ENCODE measurements at places on chromosomes 1 and 21.

GRCh38 chr1:61981870-61982660, 212.6 kb upstream of the L1TD1 start:
- no peak for DNase-seq

- no peak for DNase-seq
These were observed at the start of gene KRTAP12-1 for GRCh38 chr21:44681861-44682579. TSS of gene KRTAP12-1 (minus strand) at chr21:44682163. CDS start at chr21:44682123, 40 bp downstream.

DNA sequence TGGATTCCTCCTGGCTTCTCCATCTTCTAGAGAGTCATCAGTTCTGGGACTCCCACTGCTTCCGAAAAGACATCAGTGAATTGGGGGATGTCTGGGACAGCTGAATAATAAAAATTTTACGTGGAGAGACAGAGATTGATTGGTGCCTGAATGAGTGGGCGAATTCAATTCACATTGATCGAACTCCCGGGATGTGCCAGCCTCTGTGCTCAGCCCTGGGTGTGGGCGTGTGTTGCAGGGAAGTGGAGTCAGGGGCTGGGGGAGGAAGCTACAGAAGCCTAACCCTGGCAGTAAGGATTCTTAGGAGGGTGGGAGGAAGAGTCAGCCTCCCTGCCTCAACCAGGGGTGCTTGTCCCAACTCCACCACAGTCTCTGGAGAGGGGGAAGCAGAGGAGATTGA, 18.0 kb upstream of the STUM start:
- DNase-seq = no peak

- DNase-seq = peak; percentile 29
These were observed 52.2 kb upstream of the PRDX6 start for GRCh38 chr1:173424782-173425407.

DNA sequence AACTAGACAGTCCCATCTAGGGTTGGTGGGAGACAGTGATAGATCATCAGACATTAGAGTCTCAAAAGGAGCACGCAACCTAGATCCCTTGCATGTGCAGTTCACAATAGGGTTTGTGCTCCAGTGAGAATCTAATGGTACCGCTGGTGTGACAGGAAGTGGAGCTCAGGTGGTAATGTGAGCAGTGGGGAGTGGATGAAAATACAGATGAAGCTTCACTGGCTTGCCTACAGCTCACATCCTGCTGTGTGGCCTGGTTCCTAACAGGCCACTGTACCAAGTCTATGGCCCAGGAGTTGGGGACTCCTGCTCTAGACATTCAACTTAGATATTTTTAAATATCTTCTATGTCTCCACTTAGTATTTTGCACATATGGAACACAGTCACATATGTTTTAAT, 231.1 kb upstream of the NRIP1 start:
- DNase-seq = no peak

GRCh38 chr1:42186152-42186551, 21.6 kb upstream of the GUCA2A start:
- DNase-seq = no peak

GRCh38 chr1:154371436-154371835, 33.7 kb upstream of the IL6R start:
- no peak for DNase-seq

GRCh38 chr1:85132078-85132720, 68.6 kb downstream of the SYDE2 start:
- no peak for DNase-seq

- no peak for DNase-seq
These were observed 34.7 kb downstream of the B3GALT5 start for GRCh38 chr21:39647476-39647875.

DNA sequence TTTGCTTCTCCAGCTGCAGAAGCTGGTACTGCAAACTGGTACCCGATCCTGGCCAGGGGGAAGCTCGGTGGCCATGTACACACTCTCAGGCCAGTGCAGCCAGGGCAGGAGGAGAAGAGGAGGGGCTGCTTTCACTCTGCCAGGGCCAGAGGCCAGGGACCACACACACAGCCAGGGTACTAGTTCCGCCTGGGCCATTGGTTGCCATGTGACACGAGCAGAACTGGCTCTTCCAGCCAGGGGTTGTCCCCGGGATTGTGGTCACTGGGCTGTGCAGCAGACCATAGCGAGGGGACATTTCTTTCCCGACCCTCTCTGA, 3.7 kb upstream of the SHISAL2A start:
- DNase-seq = peak; percentile 34

GRCh38 chr1:17731460-17731859, 23.7 kb upstream of the ACTL8 start:
- no peak for DNase-seq

GRCh38 chr1:239647045-239647444, 260.7 kb downstream of the CHRM3 start:
- DNase-seq = no peak

DNA sequence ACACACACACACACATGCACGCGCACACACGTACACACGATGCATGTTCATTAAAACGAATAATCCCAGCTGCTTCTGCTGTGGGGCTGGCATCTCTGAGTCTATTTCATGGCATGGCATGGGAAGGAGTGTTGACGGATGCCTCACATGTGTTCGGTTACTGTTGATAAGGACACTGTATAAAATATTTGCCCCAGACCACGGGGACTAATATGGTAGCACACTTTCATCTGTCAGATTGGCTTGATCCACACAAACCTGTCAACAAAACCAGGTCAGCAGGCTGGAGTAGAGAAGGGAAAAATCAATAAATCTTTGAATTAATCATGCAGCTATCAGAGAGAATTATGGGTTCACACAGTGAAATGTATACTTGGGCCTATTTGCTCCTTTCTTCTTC, 171.9 kb downstream of the DSCAM start:
- no peak for DNase-seq

DNA sequence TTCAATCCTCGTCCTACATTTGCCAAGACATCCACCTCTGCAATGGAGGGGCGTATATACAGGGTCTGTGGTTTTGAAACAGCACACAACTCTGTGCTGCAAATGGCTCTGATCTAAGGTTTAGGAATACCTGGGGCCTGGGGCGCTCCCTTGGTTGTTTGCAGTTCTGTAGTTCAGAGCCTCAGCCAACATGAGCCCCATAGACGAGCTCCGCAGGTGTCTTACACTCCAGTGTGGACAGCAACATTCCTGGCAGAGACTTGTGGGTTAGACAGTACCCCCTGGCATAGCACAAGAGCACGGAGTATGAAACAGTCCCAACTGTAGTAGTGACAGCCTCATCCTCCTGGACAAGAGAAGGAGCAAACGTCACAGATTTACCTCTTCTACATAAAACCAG, 120.3 kb upstream of the BARHL2 start:
- DNase-seq = no peak

DNA sequence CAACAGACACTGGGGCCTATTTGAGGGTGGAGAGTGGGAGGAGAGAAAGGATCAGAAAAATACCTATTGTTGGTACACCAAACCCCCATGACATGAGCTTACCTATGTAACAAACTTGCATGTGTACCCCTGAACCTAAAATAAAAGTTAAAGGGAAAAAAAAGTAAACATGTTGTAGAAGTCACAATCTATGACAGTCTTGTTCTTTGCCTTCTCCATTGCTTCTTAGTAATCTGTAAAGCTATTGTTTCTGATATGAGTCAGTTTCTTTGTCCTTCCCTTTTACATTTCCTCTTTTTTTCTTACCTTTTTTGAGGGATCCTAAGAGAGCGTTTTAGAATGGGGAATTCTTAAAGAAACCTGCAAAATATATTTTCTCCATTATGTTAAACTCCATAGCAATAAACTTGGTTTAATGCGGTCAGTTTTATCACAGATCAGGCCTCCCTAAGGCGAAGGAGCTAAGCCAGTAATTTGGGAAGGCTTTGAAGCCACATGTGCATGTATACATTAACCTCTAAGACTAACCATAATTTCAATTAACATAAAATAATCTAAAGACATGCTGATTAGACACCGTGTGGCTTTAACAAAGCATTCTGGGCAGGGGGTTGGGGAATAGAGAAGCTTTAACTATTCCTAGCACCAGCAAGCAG, 77.8 kb upstream of the C1orf105 start:
- no peak for DNase-seq

GRCh38 chr1:174764191-174764590, 235.6 kb upstream of the CACYBP start:
- DNase-seq = no peak

GRCh38 chr1:200337410-200337809, 72.4 kb downstream of the ZNF281 start:
- no peak for DNase-seq

GRCh38 chr21:14982336-14982735, 82.5 kb downstream of the NRIP1 start:
- no peak for DNase-seq

- DNase-seq = no peak
These were observed 688.1 kb downstream of the PLA2G4A start for GRCh38 chr1:187516874-187517273.

DNA sequence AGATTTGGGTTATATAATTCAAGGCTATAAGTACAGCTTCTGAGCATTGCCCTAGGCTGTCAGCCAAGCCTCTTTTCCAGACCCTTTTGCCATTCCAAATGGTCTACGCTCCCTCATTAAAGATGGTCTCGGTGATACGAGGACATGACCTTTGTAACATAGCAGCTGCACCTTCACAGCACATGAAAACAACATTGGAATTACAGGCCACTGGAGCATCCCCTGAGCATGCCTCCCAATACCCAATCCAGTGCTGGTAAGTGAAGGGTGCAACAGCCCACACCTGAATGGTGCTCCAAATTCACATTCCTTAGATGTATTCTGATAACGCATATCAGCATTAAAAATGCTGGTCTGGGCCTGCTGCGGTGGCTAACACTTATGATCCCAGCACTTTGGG, 20.1 kb upstream of the PTPRF start:
- DNase-seq = no peak

DNA sequence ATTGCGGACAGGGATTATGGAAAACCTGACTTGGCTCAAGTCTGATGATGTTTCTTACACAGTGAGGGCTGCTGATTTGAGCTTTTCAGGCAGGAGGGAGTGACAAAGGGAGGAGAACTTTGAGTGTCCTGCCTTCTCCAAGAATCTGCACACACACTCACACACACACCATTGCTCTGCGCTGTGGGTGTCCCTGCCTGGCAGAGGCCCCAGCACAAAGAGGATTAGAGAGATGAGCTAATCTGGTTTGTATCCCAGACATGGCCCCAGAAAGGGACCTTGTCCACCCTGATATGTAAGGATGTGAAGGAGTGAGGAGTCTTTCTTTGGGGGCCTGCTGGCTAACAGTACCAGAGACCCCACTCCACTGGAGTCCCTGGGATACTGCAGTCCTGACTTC, 5.9 kb upstream of the WNT2B start:
- no peak for DNase-seq

- DNase-seq = no peak
These were observed 16.6 kb upstream of the SRSF10 start for GRCh38 chr1:23996700-23997229.

GRCh38 chr1:229328598-229329362, 14.1 kb downstream of the CCSAP start:
- DNase-seq = no peak

DNA sequence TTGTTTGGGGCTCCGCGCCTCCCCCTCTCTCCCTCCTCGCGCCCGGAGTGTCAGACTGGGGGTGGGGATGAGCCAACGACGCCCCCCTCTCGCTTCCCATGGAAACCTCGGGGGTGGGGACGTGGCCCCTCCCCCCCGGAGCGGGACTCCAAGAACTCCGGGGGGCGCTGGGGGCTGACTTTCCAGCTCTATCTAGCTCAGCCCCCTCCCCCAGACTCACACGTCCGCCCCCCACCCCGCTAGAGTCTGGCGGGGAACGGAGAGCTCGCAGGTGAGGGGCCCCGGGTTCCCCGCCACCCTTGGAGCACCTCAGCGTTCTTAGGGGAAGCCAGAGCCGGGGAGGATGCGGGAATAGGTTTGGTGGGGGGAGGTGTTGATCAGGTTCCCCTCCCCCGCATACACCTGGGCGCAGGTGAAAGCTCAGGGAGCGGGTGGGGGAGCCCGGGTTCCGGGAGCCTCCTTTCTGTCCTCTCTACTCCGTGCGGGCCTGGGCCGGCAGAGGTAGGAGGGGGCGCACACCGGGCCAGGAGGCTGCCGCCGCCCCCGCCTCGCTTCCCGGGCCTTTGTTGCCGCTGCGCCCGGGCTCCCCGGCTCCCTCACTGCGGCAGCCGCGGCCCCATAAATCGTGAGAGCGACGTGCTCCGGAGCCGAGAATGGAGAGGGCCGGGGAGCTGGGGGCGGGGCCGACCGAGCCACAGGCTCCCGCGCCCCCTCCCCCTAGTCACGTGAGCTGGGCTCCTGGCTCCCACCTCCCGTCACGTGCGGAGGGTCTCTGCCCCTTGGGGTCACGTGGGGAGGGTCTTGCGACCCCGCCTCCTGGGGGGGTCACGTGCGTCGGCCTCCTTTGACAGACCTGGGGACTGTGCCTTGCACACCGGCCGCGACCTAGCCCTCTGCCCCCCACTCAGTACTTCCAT, 1.9 kb downstream of the EFNA3 start:
- peak; percentile 84 for DNase-seq

DNA sequence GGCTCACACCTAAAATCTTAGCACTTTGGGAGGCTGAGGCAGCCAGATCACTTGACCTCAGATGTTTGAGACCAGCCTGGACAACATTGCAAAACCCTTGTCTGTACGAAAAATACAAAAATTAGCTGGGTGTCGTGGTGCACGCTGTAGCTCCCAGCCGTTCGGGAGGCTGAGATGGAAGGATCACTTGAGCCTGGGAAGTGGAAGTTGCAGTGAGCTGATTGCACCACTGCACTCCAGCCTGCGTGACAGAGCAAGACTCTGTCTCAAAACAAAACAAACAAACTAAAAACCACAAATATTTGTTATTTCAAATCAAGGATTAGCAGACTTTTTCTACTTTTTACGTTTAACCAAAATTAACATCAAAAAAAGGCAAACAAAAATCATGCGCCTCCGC, 31.3 kb downstream of the INKA2 start:
- DNase-seq = no peak

GRCh38 chr21:44425895-44426662, 29.2 kb upstream of the LRRC3 start:
- DNase-seq = no peak

- no peak for DNase-seq
These were observed 20.9 kb upstream of the RAB4A start for GRCh38 chr1:229249854-229250644.

GRCh38 chr1:159746666-159747065, 32.3 kb upstream of the CRP start:
- DNase-seq = no peak

- DNase-seq = no peak
These were observed 52.7 kb upstream of the ATP5PO start for GRCh38 chr21:33968080-33968994.

DNA sequence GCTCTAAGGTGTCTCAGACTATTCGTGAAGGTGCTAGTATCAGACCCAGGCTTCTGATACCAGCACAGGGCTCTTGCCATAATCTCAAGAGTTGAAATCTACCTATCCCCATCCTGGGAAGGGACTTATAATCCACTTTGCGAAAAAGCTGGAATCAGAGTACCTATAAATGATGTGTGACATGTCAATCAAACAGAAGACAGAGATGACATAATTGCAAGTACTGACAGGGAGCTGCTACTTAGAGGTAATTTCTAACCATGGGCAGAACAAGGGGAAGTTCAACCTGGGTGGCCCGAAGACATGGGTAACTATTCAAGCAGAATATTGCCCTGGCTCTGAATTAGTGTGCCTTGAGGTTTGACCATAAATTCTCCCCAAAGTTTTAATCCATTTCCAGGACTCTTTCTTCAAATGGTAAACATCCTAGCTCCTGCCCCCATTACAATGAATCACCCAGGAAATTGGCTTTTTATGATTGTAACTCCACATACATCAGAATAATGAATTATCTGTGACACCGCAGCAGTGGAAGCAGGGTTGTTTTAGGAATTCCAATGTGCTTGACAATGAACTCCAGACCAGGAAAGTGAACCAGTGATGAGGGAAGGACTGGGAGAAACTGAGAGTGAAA, 37.2 kb downstream of the KANK4 start:
- no peak for DNase-seq
